Body of pancreas (tissue), 4 donors: ENCODE measurements at places on chromosomes 5 and 9.

GRCh38 chr5:32201122-32201753 is 27.1 kb upstream of the GOLPH3 start:
- no peak for DNase-seq

DNA sequence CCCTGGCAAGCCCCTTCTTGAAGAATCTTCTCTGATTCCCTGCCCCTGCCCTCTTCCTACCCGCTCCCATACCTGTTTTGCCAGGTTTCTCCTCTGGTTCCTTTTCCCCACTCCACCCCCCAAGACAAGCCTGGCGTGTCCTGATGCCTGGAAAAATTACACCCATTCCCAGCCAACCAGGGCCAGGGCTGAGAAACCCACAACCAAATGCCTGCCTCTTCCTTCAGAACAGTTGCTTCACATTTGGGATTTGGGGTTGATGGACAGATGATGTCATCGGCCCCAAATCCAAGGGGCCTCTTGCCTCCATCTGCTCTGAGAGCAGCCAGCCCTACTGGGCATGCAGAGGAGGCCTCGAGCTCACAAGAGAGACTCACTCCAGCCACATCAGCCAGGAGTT is 8.8 kb upstream of the NEK6 start:
- no peak for DNase-seq

DNA sequence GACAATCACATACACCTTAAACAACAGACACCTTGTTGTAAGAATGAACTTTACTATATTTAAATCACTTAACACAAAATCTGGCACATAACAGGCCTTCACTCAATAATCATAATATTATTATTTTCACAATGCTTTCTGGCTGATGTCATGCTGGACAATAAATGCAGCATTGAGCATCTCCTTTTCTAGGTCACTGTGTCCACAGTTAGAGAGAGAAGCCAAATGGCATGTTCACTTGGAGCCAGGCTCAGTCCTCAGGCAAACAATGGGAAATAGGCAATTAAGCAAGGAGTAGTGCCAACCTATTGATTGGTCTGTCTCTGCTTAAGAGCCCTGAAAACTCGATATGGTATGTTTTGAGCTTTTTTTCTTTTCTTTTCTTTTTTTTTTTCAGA is 50.6 kb upstream of the KLF4 start:
- no peak for DNase-seq

DNA sequence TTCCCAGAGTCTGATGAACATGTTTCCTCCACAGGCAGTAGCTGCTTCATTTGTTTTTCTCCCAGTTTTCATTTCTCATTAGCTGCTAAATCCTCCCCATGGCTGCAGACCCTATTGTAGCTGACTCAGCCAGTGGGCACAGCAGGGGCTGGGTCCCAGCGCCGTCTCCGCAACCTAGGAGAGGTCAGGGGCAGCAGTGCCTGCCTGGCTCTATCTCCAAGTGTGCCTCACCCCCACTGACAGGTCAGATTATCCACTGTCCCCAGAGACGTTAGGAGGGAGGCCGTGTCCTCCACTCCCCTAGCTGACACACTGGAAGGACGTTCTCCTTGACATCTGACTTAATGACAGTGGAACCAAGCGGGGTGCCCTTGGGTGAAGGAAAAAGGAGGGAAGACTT is 31.1 kb downstream of the KCNIP1 start:
- DNase-seq: no peak
